Activated naive CD4-positive, alpha-beta T cell (primary cell): ENCODE measurements at places on chromosomes 4 and X.

GRCh38 chrX:150238632-150239382 is 124.3 kb upstream of the MAMLD1 start:
- DNase-seq, result no peak

DNA sequence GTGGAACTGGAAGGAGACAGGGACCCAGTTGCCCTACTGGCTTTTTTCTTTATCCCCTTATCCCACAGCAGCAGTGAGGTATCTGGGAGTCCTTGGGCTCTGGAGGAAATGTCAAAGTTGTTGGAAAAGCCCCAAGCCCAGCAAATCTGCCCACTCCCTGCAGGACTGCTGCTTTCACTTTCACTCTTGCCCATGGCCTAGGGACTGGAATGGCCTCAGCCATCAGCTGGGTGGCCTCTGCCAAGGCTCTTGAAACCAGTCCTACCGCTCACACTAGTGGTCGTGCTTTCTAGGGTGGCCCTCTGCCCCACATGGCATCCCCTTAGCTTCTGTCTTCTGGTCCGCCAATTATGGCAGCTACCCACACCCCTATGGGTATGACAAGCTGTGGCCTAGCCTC is 9.7 kb upstream of the RHOXF1 start:
- DNase-seq, result no peak

DNA sequence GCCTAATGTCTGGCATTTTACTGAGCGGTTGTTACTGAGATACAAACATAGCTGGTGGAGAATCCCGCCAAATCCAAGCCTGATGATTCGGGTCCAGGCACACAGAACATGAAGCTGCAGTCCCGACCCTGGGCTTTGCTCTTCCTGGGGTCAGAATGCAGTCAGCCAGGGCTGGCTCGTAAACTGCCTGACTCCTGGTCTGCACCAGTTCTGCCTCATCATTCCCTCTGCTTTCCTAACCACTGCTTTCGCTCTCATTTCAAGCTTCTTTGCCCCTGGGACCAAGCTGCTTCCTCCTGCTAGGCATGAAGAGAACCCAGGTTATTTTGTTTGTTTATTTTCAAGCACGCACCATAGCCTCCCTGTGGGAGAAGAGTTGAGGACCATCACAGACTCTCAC is 39.3 kb downstream of the GATB start:
- no peak for DNase-seq

GRCh38 chr4:21512353-21512752 is 436.2 kb downstream of the KCNIP4 start:
- no peak for DNase-seq

DNA sequence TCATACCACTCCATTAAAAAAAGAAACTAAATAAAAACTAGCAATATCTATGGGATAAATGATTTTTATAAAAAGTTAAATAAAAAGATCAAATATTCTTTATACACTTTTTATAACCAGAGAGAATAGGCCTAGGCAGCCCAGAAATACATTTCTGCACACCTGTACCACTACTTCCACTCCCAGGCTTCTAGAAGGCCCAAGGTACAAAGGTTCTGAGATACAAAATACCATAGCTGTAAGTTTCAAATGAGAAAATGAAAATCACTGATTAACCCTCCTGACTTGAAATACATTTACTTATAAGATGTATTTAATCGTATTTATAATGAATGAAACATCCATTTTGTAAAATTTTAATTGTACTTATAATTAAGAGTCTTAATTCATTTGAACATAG is 226.5 kb upstream of the MAB21L2 start:
- DNase-seq, result no peak

DNA sequence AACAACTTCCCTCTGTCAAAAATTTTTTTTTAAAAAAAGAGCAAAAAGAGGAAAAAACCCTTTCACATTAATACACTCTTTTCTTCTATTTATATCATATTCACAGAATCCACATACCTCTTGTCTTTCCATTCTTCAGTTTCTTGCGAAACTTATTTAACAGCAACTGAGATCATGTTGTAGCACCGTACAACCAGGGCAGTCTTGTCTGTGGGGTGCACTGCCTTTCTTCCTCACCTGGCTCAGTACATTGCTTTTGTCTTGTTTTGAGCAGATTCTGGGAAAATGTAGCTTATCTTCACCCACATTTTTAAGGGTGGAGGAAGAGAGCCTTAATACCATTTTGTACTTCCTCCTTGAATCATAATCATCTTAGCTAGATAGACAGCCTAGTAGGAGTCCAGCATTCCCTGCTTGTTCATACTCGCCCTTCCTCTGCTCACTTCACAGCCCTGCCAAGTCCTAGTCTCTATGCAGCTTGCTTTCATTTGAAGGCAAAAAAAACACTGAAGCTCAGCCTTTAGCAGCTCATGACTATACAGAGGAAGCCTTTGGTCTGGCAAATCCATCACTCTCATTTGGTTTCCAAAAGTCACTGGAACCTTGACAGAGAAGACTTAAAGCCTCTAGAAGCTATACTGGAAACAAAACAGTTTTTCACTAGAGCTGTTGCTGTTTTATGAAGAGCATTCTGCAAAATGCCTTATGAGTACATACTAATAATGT is 140.6 kb upstream of the BANK1 start:
- no peak for DNase-seq

- no peak for DNase-seq
Observed at GRCh38 chr4:173413036-173413435, 14.1 kb upstream of the SCRG1 start.

DNA sequence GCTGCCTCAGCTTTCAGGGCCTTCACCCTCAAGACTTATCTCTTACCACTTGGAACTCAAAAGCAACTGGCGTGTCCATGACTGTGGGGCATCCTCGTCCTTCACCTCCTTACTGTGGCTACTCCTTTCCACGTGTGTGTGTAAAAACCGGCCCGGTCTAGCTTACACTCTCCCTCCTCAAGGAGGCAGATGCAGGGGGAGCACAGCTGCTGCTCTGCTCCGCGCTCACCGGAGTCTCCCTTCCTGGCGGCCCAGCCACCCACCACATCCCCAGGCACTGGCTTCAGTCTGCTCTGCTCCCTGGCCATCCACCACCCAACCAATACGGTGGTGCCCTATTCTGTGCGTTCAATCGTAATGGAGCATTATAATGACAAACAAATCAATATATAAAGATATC is 8.3 kb downstream of the RNF212 start:
- DNase-seq, result no peak

- no peak for DNase-seq
Observed at GRCh38 chr4:3135155-3136011, 60.9 kb downstream of the HTT start.

DNA sequence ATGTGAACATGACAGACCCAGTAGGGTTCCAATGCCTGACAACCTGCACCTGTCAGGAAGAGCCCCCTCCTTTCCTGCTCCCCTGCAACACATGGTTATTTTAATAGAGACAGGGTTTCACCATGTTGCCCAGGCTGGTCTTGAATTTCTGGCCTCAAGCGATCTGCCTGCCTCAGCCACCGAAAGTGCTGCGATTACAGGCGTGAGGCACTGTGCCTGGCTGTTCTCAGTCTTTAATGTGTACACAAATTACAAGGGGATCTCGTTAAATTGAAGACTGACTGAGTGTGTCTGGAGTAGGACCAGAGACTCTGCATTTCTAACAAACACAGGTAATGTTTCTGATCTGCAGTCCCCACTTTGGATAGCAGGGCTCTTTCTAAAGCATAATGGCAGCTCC is 55.4 kb downstream of the NPNT start:
- no peak for DNase-seq

GRCh38 chr4:147285751-147286150 is 195.1 kb upstream of the EDNRA start:
- DNase-seq, result no peak
